ENCODE measurements at places on chromosomes 12 and 14.

GRCh38 chr14:88831284-88831683 lies 6.8 kb downstream of the TTC8 start:
- no peak for DNase-seq

DNA sequence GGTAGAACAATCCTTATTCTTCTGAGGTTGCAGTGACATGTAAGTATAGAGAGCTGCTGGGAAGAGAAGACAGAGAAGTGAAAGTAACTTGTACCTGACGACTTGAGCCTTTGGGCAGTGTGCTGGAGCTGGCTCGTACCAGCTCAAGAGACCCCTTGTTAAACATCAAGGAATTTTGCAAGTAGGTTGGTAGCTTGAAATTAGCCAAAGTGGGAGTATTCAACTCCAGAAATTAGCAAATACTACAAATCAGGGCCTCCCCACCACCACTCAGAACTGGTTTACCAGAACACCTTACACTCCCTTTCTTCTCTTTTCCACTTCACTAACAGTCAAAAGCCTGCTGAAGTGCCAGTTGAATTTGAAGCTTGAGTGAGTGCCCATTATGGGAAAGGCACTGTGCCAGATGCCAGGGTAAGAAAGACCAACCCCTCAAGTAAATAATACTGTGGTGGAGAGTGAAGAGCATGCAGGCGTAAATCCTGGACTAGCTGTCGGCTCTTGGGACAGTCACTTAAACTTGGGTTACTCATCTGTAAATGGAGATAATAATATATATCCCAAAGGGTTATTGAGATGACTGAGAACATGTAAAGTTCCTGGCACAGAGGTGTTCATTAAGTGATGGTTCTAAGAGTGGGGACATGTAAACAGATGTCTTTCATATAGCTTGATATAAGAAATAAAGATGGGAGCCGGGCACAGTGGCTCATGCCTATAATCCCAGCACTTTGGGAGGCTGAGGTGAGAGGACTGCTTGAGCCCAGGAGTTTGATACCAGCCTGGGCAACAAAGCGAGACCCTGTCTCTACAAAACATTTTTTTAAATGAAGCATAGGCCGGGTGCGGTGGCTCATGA lies 27.0 kb upstream of the EID3 start:
- no peak for DNase-seq

DNA sequence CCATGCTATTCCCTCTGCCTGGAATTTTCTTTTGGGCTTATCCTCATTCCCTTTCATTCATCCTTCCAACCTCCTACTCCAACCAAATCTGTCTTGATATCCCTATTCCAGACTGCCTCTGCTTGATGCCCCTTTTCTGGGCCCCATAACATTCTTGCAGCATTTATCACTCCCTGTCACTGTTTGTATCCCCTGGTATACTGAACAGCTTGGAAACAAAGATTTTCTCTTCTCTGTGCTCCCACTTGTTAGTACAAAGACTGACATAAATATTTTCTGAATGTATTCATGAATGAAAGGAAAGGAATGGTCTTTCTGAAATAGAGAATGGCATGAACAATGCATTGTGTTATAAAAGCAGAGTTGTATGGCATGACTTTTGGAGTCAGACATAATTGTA lies 7.5 kb downstream of the IRAK4 start:
- DNase-seq: no peak

DNA sequence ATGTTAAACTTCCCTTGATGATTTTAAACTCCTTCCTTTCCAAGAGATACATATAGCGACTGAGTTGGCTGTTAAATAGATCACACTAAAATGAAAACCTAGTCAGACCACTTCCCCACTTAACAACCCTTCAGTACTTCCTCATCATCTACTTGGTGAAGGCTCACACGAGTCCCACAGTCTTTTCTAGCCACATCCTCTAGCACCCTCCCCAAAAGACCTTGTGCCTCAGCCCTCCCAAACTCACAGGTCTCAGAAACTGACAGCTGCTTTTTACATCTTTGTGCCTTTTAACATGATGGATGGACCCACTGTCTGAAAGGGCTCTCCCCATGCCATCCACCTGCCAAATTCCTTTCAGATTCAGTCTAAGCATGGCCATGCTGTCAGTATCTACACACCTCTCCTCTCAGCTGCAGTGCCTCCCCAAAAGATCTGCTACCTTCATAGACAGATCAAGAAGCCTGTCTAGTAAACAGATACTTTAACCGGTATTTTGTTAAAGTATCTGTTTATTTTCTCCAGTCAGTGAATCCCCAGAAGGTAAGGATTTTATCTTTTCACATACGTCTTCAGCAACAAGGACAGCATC lies 65.1 kb upstream of the GPHB5 start:
- DNase-seq: peak; percentile 2

- DNase-seq: no peak
These were observed 9.7 kb upstream of the KRT2 start for GRCh38 chr12:52661668-52662067.

DNA sequence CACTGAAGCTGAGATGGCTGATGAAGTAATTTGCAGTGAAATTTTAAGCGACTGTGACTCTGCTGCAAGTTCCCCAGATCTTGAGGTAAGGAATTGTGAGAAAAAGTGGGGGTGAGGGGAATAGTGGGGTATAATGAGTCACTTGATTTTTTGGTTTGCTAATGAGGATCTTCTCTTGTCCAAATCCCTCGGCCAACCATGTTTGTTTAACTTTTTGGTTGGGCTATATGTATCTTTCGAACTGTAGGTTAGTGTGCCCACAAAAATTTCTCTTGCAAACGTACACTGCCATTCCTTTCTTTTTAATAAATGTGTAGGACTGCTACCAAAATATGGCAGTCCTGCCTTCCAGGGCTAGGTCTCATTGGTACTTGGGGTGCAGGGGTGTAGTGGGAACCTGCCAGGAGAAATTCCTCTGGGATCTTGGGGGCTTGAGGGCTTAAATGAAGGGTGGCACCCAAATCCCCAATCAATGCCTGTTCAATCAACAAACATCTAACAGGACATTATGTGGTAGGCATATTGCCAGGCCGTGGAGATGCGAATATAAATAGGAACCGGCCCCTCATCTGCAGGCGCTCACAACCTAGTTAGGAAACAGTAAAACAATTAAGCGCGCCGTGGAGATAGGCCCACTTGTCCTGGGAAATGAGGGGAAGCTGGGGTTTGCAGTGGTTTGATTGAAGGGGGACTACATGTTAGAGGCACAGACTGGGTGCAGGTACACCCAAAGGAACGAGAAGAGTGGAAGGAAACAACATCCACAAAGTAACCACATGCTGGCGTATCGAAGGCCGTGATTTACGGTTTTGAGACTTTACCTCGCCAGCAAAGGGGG lies 1.3 kb upstream of the PABPN1 start:
- peak; percentile 64 for DNase-seq

DNA sequence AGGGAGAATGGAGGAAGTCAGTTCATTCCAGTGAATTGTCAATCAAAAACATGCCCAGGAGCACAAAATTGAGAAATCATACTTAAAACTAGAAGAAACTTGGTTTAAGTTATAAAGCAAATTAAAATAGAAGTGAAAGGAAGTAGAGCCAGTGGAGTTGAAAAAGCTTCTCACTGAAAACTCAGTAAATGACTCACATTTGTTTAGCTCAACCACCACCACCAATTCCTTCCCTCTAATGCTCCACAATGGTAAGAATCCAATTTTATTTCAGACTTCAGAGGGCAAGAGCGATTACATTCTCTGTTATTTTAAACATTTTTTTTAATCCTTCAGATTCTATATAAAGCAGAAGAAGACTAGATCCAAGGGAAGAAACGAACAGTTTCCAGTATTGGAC lies 19.4 kb downstream of the UTP20 start:
- no peak for DNase-seq

GRCh38 chr12:26109343-26109881 lies 15.4 kb downstream of the BHLHE41 start:
- DNase-seq: no peak

- no peak for DNase-seq
These were observed 18.4 kb downstream of the PWP1 start for GRCh38 chr12:107704041-107704440.

GRCh38 chr14:28776482-28777266 lies 10.1 kb downstream of the FOXG1 start:
- no peak for DNase-seq

DNA sequence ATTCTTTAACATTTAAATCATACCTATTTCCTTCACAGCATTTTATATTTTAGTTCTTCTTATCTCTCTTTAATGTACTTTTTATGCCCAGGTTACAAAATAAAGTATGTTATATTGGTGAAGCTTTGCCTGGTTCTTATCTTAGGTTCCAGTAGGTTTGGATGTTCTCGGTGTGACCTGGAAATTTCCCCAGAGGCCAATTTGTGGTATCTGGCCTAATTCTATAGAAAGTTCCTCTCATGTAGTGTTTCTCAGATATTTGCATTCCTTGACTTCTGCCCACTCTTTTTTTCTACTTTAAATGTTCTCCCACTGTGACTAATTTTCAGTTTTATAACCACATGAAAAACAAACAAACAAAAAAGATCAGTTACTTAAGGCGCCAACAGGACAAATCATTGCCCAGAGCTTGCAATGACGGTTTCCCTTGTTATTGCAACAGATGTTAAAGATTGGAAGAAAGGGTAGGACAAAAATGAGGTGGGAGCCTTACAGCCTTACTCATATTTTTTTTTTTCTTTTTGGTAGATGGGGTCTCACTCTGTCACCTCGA lies 41.2 kb upstream of the PPM1H start:
- no peak for DNase-seq

DNA sequence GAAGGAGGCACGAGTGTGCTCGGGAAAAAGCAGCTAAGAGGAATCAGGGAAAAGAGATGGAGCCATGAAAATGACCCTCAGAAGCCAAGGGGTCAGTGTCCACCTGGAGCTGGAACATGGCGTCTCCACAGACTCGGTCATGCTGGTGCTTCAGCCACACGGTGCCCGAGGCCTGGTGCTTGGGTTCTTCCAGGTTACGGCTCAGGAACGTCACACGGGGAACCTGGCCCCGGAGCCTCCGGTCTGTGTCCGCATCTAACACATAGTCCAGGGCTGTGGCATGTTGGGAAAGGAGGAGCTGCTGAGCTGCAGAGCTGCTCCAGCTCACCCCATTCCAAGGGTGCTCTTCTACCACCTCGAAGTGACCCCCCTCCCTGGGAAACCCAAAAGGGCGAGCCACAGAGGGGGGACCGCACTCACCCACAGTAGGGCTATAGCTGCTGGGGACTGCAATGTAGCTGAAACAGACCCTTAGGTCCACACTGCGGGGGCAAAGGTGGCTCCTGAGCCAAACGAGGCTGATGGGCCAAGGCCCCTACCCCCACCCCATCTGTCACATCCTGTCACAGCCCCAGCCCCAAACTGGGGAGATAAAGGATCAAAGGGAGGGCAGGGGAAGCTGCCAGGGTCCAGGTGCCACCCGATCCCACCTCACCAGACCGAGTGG lies 10.8 kb downstream of the ITGA7 start:
- DNase-seq: no peak

DNA sequence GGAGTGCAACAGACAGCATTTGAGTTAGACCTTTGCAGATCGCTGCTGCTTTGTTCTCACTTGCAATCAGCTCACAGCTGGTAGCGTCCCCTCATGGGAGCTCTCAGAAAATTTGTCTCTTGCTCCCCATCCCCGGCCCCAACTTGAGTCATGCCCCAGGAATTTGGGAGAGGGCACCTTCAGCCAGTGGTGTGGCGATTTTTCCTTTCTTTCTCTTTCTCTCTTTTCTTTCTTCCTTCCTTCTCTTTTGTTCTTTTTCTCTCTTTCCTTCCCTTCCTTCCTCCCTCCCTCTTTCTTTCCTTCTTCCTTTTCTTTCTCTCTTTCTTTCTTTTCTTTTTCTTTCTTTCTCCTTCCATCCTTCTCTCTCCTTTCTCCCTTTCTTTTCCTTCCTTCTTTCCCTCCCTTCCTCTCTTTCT lies 34.2 kb upstream of the MAP1LC3B2 start:
- no peak for DNase-seq

- DNase-seq: no peak
These were observed 151.5 kb upstream of the MGAT4C start for GRCh38 chr12:86407620-86408208.

- DNase-seq: no peak
These were observed 40.5 kb upstream of the RTL1 start for GRCh38 chr14:100944052-100944451.

DNA sequence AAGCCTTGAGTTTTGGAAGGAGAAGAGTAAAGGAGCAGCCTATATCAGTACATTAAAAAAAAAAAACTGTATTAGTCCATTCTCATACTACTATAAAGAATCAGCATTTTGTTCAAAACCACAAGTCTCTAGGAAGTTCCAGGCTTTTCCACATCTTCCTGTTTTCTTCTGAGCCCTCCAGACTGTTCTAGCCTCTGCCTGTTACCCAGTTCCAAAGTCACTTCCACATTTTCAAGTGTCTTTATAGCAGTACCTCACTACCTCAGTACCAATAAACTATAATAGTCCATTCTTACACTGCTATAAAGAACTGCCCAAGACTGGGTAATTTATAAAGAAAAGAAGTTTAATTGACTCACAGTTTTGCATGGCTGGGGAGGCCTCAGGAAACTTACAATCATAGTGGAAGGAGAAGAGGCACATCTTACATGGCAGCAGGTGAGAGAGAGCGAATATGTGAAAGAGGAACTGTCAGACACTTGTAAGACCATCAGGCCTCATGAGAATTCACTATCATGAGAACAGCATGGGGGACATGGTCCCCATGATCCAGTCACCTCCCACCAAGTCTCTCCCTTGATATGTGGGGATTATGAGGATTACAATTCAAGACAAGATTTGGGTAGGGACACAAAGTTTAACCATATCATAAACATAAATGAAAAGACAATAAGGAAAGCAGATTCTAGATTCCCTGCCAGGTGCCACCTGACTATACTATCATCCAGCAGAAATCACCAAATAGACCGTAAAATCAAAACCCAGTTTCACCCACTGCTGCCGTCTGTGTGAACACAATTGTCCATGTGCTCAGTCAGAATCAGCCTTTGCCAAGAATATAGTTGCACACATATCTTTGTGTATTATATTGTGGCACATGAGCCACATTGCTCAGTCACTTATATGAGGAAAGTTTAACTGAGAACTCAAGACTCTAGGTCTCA lies 27.8 kb downstream of the TOGARAM1 start:
- DNase-seq: no peak

- DNase-seq: no peak
These were observed 5.3 kb downstream of the KRT7 start for GRCh38 chr12:52238207-52238840.

GRCh38 chr14:31827325-31827724 lies 249.8 kb upstream of the ARHGAP5 start:
- DNase-seq: no peak

GRCh38 chr12:14960548-14961465 lies 594 bp downstream of the ARHGDIB start:
- DNase-seq: no peak

GRCh38 chr14:71187633-71188356 lies 280.5 kb downstream of the PCNX1 start:
- DNase-seq: no peak

GRCh38 chr12:29429999-29430715 lies 49.2 kb upstream of the ERGIC2 start:
- DNase-seq: no peak

DNA sequence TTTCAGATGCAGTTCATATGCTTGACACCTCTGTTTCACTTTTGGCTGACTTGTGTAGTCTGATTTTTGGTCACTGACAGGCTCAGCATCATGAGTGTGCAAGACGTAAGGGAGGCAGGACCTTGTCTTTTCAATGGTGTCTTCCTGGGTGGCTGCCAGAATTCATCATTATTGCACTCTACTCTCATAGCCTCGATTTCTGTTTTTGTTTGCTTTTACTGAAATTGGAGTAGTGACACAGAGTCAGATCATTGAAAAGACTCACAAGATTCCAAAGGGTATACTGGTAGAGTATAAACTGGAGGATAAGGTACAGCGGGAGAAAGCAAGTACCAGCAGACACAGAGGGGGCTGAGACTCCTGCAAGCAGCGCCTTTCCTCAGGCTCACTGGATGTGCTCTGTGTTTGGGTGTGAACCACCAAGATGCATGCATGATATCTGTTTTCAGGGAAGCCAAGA lies 126.3 kb upstream of the FGD4 start:
- DNase-seq: no peak

Measured in stimulated activated effector memory CD8-positive, alpha-beta T cell treated with anti-CD3 and anti-CD28 coated beads, Interleukin-12 subunit alpha, Interleukin-12 subunit beta, amount 100 ng/mL, for 72 hours (primary cell).